Amniotic epithelial cell (primary cell): ENCODE measurements at places on chromosomes 1 and 21.

GRCh38 chr1:61635557-61635956 lies 89.4 kb downstream of the TM2D1 start:
- no peak for DNase-seq

DNA sequence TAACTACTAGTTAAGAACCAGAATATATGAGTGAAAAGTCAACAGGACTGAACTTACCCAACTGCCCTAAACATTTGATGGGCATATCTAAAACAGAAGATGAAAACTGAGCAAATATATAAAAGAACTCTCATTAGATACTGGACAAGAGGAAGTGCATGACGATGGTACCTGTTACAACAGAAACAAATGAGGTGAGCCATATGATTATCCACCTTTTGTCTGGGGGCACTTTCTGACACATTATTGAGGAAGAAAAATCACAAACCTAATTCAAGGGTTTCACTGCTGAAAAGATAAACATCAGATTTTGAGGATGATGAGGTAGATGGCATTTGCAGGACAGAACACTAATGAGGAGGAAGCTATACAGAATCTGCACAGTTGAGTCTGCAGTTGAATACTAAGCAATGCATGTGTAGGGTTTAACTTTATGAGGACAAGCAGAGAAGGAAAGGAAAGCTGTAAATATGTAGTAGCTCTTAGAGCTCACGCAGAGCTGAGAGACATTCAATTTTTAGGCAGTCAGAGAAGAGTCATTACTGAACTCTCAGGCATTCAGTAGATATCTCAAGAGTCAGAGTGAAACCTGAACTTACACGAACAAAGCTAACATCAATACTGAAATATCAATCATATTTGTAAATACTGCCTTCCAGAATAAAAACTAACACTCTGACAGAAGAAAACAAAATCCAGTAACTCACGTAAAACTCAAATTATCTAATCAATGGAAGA lies 262.1 kb downstream of the AKT3 start:
- no peak for DNase-seq

DNA sequence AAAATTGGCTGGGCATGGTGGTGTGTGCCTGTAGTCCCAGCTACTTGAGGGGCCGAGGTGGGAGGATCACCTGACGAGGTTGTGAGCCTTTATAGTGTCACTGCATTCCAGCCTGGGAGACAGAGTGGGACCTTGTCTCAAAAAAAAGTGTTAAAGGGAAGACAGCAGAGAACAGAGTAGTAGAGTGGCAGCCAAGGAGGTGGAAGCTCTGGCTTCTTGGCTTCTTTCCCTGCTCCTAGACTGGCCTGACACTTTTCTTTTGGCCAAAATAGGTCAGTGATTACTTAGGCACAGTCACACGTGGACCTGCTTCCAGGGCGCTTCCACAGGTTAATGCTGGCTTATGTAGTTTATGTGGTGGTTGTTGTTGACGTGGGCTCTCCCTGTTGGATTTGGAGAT lies 3.2 kb downstream of the DIP2A start:
- DNase-seq, result no peak

GRCh38 chr1:147496044-147496443 lies 45.3 kb upstream of the BCL9 start:
- no peak for DNase-seq

- DNase-seq, result no peak
Observed at GRCh38 chr1:9787702-9788101, 36.1 kb downstream of the CLSTN1 start.

- DNase-seq, result no peak
Observed at GRCh38 chr1:214327514-214327913, 46.6 kb downstream of the SMYD2 start.

DNA sequence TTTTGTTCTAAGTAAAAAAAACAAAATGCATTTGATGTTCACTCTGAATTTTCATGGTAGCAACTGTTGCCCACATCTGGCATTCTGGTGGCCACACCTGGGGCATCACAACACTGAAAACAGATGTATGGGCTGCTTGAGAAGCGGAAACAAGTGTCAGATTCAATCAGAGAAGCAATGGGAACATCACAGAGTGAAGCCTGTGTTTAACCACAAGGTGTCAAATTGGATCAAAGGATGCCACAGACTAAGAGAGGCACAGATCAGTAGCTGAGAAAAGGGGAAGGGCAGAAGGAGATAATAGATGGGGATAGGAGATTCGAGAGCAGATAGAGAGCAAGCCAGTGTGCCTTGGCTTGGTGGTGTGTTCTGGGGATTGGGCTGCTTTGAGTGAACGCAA lies 49.8 kb upstream of the MTF2 start:
- DNase-seq, result no peak

GRCh38 chr1:55413286-55413685 lies 198.1 kb upstream of the USP24 start:
- no peak for DNase-seq
